Prostate gland (tissue), 2 donors: ENCODE measurements at places on chromosomes 12 and 14. TPM values are rescaled to one million over a fixed set of nuclear protein-coding genes. Genes with fewer than 3 reads are reported as not detected.
A peak's percentile ranks its signal among the peaks of the same experiment; 100 is the strongest.

- H3K4me1 ChIP-seq: no peaks in the 10 kb centered on the region
- no peak for DNase-seq
Measured at GRCh38 chr12:69779928-69780327, 41.3 kb downstream of the RAB3IP start.

DNA sequence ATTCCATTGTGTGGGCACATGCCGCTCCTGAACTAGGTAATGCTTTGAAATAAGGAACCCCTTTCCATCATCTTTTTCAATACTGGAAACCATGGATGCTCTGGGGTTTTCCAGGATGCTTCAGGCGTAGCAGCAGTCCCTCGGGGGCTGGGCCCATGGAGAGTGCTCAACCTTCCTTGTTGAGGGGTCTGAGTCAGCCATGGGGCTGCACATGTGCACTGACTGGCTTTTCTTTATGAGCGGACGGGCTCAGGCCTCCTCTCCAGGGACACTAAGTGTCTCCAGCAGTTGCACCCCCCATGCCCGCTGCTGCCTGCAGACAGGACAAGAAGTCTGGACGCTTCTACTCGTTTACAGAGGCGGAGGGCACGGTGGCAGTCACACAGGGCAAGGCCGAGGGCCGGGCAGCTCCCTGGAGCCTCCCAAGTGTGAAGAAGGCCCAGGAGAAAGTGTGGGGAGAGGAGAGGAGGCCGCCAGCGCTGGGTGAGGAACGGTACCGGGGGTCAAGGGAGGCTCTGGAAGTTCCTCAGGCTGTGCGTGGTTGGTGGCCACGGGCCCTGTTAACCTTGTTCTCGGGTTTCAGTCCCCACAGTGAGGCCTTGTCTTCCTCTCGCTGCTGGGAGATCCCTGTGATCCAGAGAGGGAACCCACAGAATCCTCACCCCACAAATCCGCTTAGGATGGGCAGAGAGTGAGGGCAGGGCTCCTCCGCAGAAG lies 51.2 kb downstream of the TEAD4 start:
- H3K4me1 ChIP-seq: no peaks in the 10 kb centered on the region
- no peaks in the 10 kb centered on the region for H3K27me3 ChIP-seq
- DNase-seq: no peak
- H3K36me3 ChIP-seq: no peaks in the 10 kb centered on the region
- H3K4me3 ChIP-seq: no peak overlapping the region

GRCh38 chr12:6852651-6853354 lies 853 bp downstream of the USP5 start:
- H3K27me3 ChIP-seq: no peaks in the 10 kb centered on the region
- H3K27ac ChIP-seq: peak overlapping the region; percentile 66
- peak overlapping the region; percentile 76 for H3K4me3 ChIP-seq
- H3K36me3 ChIP-seq: no peaks in the 10 kb centered on the region
- peaks cover 12% of the 10 kb centered on the region for H3K4me1 ChIP-seq

GRCh38 chr12:130204541-130204953 lies 42.3 kb downstream of the FZD10 start:
- no peak for DNase-seq
- no peaks in the 10 kb centered on the region for H3K27me3 ChIP-seq
- H3K36me3 ChIP-seq: no peaks in the 10 kb centered on the region
- no peaks in the 10 kb centered on the region for H3K4me1 ChIP-seq

GRCh38 chr12:64931321-64931720 lies 106.9 kb downstream of the TBC1D30 start:
- DNase-seq: no peak
- no peak overlapping the region for H3K27ac ChIP-seq
- no peaks in the 10 kb centered on the region for H3K36me3 ChIP-seq
- H3K4me1 ChIP-seq: no peaks in the 10 kb centered on the region

DNA sequence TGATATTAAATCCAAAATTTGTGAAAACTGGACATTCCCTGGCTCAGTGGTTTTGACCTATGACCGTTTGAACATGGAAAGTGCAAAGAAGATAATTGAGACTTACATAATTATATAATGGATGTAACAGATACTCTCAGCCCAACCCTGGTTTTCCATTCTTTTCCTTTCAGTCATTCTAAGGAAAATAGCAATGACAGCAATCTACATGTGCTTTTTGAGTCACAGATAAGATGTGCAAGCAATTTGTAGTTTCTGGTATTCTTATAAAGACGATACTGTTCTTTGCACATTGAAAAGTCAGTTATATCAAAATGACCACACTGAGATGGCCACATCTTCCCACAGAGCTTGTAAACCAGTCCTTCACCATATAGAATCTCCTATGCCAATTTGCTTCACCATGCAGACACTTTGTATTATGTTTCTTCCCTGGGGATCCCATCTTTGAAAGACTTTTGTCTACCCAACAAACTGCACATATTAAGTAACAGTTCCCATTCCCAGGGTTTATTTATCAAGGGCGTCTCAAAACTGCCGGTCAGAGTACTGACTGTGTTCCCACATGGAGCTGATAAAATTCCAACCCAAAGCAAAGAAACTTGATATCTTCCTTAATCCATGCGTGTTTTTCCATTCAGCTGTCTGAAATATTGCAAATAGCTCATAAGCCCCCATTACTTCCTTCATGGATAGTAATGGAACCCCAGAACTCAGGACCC lies 34.8 kb downstream of the PLXNC1 start:
- DNase-seq: no peak
- H3K36me3 ChIP-seq: no peaks in the 10 kb centered on the region
- H3K27me3 ChIP-seq: no peaks in the 10 kb centered on the region
- no peak overlapping the region for H3K4me3 ChIP-seq
- H3K4me1 ChIP-seq: no peaks in the 10 kb centered on the region

DNA sequence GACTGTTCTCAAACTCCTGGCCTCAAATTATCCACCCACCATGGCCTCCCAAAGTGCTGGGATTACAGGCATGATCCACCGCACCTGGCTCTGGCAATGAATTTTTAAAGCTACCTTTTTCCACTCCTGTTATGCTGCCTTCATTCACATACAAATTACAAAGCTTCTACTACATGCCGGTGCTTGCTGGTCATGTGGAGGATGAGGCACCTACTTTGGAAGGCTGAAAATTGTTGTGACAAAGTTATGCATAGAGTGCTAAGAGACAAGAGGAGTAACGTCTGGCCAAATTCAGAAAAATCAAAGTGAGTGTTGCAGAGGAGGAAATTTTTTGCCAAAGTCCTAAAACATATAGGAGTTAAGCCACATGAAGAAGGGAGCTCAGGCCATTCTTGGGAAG lies 191.7 kb upstream of the PPFIA2 start:
- H3K36me3 ChIP-seq: no peaks in the 10 kb centered on the region
- no peak overlapping the region for H3K4me3 ChIP-seq
- no peaks in the 10 kb centered on the region for H3K4me1 ChIP-seq
- DNase-seq: no peak

DNA sequence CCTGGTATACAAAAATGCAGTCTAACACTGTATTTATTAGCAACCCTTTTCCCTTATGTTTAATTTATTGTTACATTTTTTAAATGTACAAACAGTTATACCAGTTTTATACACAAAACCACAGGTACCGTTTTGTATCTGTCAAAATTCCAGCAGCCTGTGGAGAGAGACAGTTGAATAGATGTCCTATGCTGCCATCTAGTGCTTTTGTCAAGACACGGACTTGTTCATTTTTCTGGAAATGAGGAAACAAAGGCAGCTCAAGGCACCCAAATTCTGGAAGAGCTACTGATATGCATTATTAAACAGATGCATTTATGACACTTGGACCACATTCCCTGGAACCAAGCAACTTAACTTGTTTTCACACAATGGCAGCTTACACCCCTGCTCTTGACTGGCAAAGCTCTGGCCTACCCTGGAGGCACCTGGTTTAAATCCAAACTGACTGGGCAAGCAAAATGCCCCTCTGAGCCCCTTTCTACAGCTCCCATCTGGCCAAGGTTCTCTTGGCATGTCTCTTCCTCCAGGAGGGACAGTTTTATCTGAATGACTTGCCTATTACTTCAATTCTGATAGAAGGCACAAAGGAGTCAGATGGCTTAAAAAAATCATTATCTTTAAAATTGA lies 286.9 kb upstream of the PRKD1 start:
- no peaks in the 10 kb centered on the region for H3K27me3 ChIP-seq
- no peak overlapping the region for H3K27ac ChIP-seq
- no peak overlapping the region for H3K4me3 ChIP-seq
- H3K36me3 ChIP-seq: no peaks in the 10 kb centered on the region

- peaks cover 9% of the 10 kb centered on the region for H3K4me1 ChIP-seq
- H3K27me3 ChIP-seq: no peaks in the 10 kb centered on the region
- no peaks in the 10 kb centered on the region for H3K36me3 ChIP-seq
- no peak for DNase-seq
- peak overlapping the region; percentile 94 for H3K27ac ChIP-seq
Measured at GRCh38 chr12:121888083-121888477, 510 bp upstream of the PSMD9 start.

GRCh38 chr14:86723254-86723624 lies 1193.3 kb downstream of the FLRT2 start:
- DNase-seq: no peak
- no peaks in the 10 kb centered on the region for H3K36me3 ChIP-seq
- no peak overlapping the region for H3K4me3 ChIP-seq
- no peak overlapping the region for H3K27ac ChIP-seq

The CYP46A1 gene
- 6.5 TPM for total RNA-seq

The KCNA1 gene
- total RNA-seq: not detected

The POTEG gene
- total RNA-seq: 42.6 TPM

The RPS6KL1 gene
- 15.1 TPM for total RNA-seq

The HPD gene
- total RNA-seq: 0.41 TPM

The TESPA1 gene
- 0.41 TPM for total RNA-seq

The KRT80 gene
- 1.9 TPM for total RNA-seq
